NCI-H2081 treated with DMSO at 0.1 percent for 48 hours (cell line): ENCODE measurements at places on chromosomes 3 and 15.

DNA sequence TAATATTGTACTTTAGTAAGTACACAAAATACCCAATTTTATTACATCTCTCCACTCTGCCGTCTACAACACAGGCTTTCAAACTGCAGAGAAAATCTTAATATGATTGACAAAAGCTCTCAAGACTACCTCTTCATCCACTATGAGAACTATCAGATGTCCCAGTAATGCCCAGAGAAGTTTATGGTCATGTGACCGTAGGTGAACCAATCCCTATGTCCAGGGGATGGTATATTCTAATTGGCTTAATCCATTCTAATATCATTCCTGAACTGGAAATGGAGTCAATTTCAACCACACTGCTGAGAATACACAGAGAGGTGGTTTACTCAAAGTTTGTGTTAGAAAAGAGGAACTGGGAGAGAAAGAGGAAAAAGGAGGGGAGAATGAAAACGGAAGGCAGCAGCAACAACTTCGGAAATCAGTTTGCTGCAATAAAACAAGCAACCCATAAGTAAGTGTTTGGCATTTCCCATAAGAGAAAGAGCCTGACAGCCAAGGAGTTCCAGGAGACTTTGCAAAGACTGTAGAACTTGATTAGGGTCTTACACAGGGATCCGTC lies 7.3 kb downstream of the SST start:
- no peak for DNase-seq

DNA sequence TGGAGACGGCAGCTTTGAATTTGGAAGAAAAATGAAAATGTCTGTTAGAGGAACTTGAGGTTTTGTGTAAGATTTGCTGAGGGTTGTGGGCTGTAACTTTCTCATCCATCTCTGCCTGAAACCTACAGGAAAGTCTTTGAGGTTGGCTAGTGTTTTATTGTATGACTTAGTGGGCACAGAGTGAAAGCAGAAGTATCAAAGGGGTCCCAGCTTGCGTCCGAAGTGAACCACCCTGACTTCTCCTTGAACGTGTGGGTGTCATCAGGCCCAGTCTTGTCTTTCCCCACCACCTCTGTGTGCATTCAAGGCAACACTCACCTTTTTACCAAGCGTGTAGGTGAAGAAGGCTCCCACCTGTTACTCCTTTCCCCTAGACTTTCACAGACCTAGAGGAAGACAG lies 682.1 kb upstream of the CFAP20DC start:
- DNase-seq, result no peak

DNA sequence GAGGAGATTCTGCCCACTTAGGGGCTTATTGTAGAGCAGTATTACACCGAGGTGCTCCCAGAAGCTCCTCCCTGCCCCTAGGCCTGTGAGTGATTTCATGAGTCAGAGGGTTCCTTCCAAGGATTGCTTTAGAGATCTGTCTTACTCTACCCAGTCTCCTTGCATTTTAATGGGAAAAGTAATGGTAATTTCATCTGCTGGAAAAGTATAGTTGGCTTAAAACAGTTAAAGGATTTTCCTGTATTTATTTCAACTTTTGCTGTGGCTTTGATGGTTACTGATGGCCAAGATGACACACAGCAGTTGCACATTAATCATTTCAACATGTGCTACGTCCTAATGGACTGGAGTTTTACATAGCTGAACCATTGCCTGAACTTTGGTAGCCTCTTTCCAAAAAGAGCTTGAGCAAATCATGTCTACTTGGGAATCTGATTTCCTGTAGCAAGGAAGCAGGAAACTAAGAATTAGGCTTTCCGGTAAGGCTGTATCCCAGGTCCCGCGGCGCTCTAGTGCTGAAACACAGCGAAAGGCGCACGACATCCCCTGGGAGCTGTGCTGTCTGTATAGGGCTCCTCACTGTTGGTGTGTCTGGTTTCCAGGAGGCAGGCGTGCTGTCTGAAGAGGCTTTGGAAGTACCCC lies 9.2 kb upstream of the PGPEP1L start:
- no peak for DNase-seq

DNA sequence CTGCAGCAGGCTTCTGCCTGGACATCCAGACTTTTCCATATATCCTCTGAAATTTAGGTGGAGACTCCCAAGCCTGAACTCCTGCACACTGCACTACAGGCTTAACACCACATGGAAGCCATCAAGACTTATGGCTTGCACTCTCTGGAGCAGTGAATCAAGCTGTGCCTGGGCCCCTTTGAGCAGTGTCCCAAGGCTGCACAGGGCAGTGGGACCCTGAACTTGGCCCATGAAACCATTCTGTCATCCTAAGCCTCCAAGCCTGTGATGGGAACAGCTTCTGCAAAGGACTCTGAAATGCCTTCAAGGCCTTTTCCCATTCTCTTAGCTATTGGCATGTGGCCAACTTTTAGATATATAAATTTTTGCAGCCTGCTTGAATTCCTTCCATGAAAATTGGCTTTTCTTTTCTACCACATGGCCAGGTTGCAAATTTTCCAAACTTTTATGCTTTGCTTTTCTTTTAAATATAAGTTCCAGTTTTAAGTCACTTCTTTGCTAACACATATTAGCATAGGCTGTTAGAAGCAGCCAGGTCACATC lies 257.8 kb upstream of the DCBLD2 start:
- no peak for DNase-seq

GRCh38 chr15:56619887-56620286 lies 113.4 kb downstream of the ZNF280D start:
- DNase-seq, result no peak

GRCh38 chr3:147618691-147619090 lies 209.5 kb downstream of the ZIC1 start:
- no peak for DNase-seq

- DNase-seq, result no peak
Measured at GRCh38 chr15:53102483-53102882, 312.3 kb upstream of the ONECUT1 start.
